ENCODE measurements at places on chromosomes 16 and 17. TPM values are rescaled to one million over a fixed set of nuclear protein-coding genes. Genes with fewer than 3 reads are reported as not detected.

BOLA2 gene
- 5.3 TPM for total RNA-seq

SLFN12L gene
- 0.22 TPM for total RNA-seq

CES3 gene
- 2.1 TPM for total RNA-seq

DNAH9 gene
- total RNA-seq: 9.2 TPM

NDUFAB1 gene
- total RNA-seq: 125 TPM

TMEM88 gene
- 2.7 TPM for total RNA-seq

NPTX1 gene
- total RNA-seq: 19.4 TPM

CLEC19A gene
- 0.99 TPM for total RNA-seq

ST6GALNAC1 gene
- 3.3 TPM for total RNA-seq

AARSD1 gene
- total RNA-seq: 34.6 TPM

TUBG1 gene
- total RNA-seq: 17.0 TPM

FOXN1 gene
- not detected for total RNA-seq

ADGRG3 gene
- 0.06 TPM for total RNA-seq
